ENCODE measurements at places on chromosomes 4 and X.

GRCh38 chr4:95167805-95168204 lies 381.0 kb downstream of the UNC5C start:
- DNase-seq: no peak

- no peak for DNase-seq
Observed at GRCh38 chr4:53929311-53929710, 135.1 kb downstream of the CHIC2 start.

DNA sequence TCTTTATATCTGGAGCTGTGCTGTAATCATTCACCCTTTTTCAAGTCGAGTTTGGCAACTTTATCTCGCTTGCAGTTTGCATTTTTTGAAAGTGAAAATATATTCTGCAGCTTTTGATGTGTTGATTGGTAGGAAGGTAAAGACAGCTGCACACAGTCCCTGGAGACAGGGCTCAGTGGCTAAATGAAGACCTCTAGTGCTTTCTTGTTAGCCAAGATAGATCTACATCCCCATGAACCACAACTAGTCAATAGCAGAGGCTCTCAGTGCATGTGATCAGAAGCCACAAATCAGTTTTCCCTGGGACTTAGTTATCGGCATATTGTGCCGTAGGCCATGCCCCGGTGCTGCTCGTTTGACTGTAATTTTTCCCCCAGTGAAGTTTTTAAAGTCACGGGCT lies 587.7 kb upstream of the PITX2 start:
- no peak for DNase-seq

- no peak for DNase-seq
Observed at GRCh38 chr4:188282471-188283232, 143.4 kb downstream of the TRIML1 start.

DNA sequence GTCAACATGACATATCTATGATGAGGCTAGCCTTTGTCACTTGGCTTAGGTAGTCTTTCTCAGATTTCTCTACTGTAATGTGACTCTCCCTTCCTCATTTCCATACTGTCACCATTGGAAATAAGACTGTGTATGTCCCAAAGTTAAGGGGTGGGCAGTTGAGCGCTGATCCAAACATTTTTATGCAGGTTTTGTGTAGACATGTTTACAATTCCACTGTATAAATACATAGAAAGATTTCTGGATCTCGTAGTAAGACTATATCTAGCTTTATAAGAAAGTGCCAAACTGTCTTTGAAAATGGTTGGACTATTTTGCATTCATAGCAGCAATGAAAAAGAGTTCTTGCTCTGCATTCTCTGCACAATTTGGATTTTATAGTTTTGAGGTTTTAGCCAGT lies 227.2 kb downstream of the GPM6A start:
- no peak for DNase-seq

GRCh38 chrX:154530286-154530685 lies 14.3 kb upstream of the FAM3A start:
- no peak for DNase-seq

DNA sequence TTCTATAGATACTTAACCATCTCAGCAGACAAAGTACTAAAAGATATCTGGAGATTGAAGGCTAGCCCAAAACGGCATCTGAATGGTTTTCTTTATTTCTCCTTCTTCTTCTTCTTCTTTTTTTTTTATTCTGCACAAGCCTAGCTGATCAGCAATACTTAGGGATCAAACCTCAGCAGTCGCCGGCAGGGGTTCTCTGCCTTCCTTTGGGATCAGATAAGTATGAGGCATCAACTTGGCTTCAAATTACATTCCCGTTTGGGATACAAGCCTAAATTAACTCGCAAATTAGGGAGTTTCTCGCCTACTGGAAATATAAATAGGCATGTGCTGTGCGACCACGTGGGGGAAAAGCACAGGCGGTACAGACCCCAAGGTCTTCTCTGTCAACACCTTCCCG lies 730 bp downstream of the CT55 start:
- no peak for DNase-seq

- DNase-seq: no peak
Observed at GRCh38 chrX:49656533-49656932, 39.3 kb downstream of the PAGE1 start.

GRCh38 chr4:46258431-46258830 lies 131.5 kb downstream of the GABRA2 start:
- no peak for DNase-seq

DNA sequence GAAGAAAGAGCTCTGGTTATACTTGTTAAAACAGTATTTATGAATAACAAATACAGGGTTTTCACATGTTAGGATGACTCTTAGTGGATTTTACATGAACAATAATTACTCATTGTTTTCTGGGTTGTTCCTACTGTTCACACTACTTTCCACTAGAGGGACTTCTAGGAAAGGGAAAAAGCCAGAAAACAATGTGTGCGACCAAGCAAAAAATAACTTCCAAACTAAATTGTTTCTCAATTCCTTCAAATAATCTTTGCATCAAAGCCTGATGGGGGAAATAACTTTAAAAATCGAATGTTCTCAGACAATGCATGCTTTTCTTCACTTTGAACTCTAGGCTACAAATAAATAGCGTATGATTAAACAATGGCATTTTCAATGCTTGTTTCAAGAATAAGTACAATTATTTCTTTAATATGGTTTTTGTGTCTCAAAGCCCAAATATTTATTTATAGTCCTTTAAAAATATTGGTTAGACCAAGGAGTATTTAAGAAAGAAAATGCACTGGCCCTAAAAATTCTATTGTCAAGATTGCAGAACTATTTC lies 72.1 kb upstream of the ETNPPL start:
- no peak for DNase-seq

DNA sequence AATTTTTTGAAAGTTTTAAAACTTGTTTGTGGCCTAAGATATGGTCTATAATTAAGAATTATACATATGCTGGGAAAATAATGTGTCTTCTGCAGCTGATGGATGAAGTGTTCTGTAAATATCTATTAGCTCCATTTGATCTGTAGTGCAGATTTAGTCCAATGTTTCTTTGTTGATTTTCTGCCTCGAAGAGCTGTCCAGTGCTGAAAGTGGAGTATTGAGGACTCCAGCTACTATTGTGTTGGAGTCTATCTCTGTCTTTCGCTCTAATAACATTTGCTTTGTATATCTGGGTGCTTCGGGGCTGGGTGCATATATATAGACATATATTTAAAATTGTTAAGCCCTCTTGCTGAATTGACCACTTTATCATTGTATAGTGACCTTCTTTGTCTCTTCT lies 2127.3 kb downstream of the PCDH7 start:
- no peak for DNase-seq

GRCh38 chr4:180823108-180823507 lies 1420.1 kb upstream of the TENM3 start:
- no peak for DNase-seq

DNA sequence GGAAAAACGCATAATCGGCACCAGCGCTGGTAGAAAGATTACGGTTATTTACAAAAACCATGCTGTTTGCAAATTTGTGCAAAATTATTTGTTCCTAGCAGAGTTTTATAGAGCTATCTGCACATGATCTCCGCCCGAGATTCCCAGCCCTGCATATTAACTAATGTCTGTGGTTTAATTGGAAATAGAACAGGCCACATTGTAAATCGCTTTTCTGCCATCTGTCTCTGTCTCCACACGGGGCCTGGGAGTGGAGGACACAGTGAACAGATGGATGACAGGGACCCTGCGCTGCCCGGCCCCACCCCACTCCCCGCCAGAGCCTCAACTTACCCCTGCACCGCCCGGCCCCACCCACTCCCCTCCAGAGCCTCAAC lies 126.9 kb downstream of the FAM53A start:
- no peak for DNase-seq

- DNase-seq: no peak
Observed at GRCh38 chr4:75822416-75822815, 79.8 kb downstream of the PPEF2 start.

GRCh38 chrX:40171513-40172400 lies 74.0 kb upstream of the BCOR start:
- peak; percentile 18 for DNase-seq

- no peak for DNase-seq
Observed at GRCh38 chrX:101744085-101744484, 84.4 kb upstream of the ARMCX2 start.

GRCh38 chrX:17860179-17860780 lies 818 bp downstream of the RAI2 start:
- DNase-seq: no peak

- DNase-seq: no peak
Observed at GRCh38 chrX:153819384-153820040, 10.8 kb downstream of the PDZD4 start.

GRCh38 chrX:32873786-32874185 lies 337.6 kb downstream of the DMD start:
- no peak for DNase-seq

Measured in activated T-helper 1 cell treated with Interleukin-2 at 50 U/mL for 16 hours (primary cell).